Renal cortical epithelial cell (primary cell): ENCODE measurements at places on chromosomes 13 and 19. TPM values are rescaled to one million over a fixed set of nuclear protein-coding genes. Genes with fewer than 3 reads are reported as not detected.

The FBXO27 gene
- 5.8 and 5.9 TPM in 2 replicates for total RNA-seq

The PTGIR gene
- total RNA-seq: not detected in 2 replicates

The BAX gene
- 101 and 135 TPM in 2 replicates for total RNA-seq

The PABPC3 gene
- total RNA-seq: 0.17 and 0.35 TPM in 2 replicates

The NDUFA11 gene
- 104 and 529 TPM in 2 replicates for total RNA-seq

The GAMT gene
- 13.4 and 15.4 TPM in 2 replicates for total RNA-seq

The AMH gene
- 1.0 TPM in 1 of 2 replicates, not detected in the other for total RNA-seq

The SIX5 gene
- 6.3 and 12.9 TPM in 2 replicates for total RNA-seq

The ZNF444 gene
- 12.9 and 28.2 TPM in 2 replicates for total RNA-seq

The ZNF345 gene
- 1.6 and 5.5 TPM in 2 replicates for total RNA-seq

The CEACAM4 gene
- total RNA-seq: not detected in 2 replicates

The VMAC gene
- total RNA-seq: 5.9 and 6.6 TPM in 2 replicates

The ZNF135 gene
- total RNA-seq: 2.3 and 7.7 TPM in 2 replicates

The TNFSF11 gene
- 0.52 TPM in 1 of 2 replicates, not detected in the other for total RNA-seq

The SULT2A1 gene
- total RNA-seq: not detected in 2 replicates

The FXYD3 gene
- not detected in 2 replicates for total RNA-seq

The TEAD2 gene
- total RNA-seq: 28.0 and 34.2 TPM in 2 replicates

The COL4A1 gene
- 1,634 and 1,793 TPM in 2 replicates for total RNA-seq

The ZNF253 gene
- total RNA-seq: 5.0 and 14.7 TPM in 2 replicates

The C1QTNF9 gene
- total RNA-seq: not detected in 2 replicates

The SLC1A5 gene
- 75.0 and 92.7 TPM in 2 replicates for total RNA-seq

The PRX gene
- total RNA-seq: 0.52 and 1.0 TPM in 2 replicates

The POLR1G gene
- 10.7 and 11.8 TPM in 2 replicates for total RNA-seq

The STOML3 gene
- total RNA-seq: not detected in 2 replicates
